AG08395 (cell line): ENCODE measurements at places on chromosomes 11 and 22.

GRCh38 chr11:117827521-117828511 is 3.3 kb upstream of the FXYD2 start:
- no peak for DNase-seq

DNA sequence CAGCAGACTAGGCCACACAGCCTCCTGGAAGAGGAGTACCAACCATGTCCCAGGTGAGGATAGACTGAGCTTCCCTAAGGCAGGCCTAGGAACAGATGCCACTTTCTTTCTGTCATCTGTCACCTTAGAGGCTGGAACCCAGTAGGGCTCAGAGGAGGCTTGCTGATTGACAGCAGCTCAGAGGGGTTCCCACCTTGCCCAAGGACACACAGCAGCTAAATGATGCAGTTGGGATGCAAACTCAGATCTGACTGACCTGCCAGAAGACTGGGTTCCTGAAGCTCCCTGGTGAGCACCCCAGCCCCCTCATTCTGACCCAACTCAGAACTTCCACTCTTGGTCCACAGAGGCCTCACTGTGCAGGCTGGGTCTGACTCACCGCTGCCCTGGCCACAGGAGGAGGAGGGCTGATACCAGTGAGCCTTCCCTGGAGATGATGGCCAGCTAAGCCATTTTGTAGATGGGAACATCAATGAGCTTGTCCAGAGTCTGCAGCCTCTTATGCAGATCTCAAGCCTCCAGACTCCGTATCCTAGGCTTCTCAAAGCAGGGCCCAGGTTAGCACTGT is 14.0 kb downstream of the CAPN5 start:
- peak; percentile 51 for DNase-seq

DNA sequence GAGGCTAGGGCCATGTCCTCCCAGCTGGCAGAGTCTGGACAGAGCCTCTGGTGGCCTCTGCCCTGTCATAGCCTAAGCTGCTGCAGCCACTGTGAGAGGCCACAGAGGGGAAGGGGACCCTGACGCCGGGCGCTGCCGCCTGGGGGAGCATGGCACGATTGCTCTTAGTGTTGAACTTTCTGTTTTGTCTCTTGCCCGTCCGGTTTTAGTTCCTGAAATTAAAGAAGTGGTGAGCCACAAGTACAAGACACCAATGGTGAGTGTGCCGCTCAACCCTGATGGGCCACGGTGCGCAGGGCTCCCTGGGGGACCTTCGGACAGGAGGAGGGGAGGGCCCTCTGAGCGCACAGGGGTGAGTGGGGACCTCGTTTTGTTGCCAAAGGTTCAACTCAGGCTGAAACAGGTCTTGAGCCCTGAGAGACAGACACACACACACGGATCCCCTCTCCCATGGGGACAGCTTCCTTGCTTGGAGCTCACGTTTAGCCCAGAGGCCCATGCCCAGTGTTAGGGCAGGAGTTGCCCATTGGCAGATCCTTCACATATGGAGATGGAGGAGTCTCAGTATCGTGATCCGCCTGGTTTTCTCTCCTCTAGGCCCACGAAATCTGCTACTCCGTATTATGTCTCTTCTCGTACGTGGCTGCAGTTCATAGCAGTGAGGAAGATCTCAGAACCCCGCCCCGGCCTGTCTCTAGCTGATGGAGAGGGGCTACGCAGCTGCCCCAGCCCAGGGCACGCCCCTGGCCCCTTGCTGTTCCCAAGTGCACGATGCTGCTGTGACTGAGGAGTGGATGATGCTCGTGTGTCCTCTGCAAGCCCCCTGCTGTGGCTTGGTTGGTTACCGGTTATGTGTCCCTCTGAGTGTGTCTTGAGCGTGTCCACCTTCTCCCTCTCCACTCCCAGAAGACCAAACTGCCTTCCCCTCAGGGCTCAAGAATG is 23.8 kb downstream of the MYBPC3 start:
- no peak for DNase-seq

- no peak for DNase-seq
Observed at GRCh38 chr11:27046956-27047355, 6.3 kb downstream of the BBOX1 start.

- no peak for DNase-seq
Observed at GRCh38 chr22:36334081-36334820, 53.5 kb downstream of the MYH9 start.

- DNase-seq: peak; percentile 70
Observed at GRCh38 chr11:86990515-86990914, 35.3 kb upstream of the FZD4 start.

- no peak for DNase-seq
Observed at GRCh38 chr22:40691532-40691931, 12.2 kb downstream of the MCHR1 start.

GRCh38 chr11:6845383-6845782 is at the start of gene OR10A5:
OR10A5 (plus strand) TSS chr11:6845683; CDS start chr11:6845683, 0 bp downstream.
- DNase-seq: no peak

- DNase-seq: peak; percentile 24
Observed at GRCh38 chr11:68120273-68121066, 718 bp downstream of the CHKA start.

- DNase-seq: peak; percentile 8
Observed at GRCh38 chr22:19214078-19214473, 35.5 kb upstream of the SLC25A1 start.
